ENCODE measurements at places on chromosomes 16 and 17.

DNA sequence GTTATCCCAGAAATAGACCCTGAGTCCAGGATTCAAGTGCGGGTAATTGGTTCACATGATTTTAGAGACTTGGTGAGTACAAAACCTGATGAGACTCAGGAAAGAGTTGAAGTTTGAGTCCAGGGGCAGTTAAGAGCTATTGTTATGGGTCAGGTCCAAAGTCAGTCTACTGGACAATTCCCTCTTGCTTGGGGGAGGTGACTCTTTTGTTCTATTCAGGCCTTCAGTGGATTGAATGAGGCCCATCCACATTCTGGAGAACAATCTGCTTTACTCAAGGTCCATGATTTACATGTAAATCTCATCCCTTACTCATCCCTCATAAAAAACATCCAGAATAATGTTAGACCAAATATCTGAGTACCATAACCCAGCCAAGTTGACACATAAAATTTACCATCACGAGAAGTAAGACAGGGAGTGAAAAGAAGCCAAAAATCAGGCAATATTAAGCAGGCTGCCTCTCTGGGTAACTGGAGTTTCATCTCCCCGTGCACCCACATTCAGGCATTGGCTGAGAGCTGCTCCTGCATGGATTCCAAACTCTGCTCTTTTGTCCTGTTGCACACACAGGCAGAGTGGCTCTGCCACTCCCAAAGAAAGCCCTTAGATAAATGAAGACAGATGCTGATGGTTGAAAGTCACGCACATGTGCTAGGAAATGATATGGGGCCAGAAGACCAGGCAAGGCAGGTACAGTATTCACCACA lies 156.0 kb upstream of the SALL1 start:
- DNase-seq = no peak

DNA sequence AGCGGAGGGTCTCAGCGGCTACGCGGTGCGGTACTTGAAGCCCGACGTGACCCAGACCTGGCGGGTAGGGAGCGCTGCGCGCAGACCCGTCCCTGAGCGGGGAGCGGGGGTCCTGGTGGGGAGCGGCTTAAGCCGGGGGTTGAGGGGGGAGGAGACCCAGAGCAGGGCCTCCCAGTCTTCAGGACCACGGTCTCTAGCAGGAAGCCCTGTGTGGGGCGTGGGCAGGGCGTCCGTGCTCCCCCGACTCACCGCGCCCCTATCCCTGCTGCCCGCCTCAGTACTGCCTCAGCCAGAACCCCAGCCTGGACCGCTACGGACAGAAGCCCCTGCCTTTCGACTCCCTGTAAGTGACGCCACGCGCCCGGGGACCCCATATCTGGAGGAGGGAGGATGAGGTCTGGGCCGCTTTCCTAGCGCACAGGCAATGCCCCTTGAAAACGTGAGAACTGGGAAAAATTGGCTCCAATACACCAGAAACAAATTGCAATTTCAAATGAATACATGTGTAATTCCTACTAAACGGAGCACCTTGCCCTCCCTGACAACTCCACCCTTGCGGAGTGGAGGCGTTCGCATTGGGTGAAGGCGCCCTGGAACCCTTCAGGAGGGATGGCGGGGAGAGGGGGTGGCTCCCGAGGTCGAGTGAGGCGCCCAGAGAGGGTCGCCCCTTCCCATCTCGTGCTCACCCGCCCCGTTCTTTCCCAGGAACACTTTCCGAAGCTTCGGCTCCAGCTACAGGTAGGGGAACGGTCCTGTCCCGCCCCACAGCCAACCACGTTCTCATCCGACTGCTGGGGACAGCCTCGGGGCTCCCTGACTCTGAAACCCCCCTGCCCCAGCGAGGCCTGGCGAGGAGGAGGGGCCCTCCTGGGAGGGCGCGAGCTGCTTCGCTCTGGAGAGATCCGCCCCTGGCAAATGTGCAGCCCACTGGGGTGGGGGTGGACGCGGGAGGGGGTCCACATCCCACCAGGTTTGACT lies 14.6 kb upstream of the CNGB1 start:
- DNase-seq = no peak

- DNase-seq = peak; percentile 67
Measured at GRCh38 chr16:49019831-49020230, 261.8 kb downstream of the CBLN1 start.

DNA sequence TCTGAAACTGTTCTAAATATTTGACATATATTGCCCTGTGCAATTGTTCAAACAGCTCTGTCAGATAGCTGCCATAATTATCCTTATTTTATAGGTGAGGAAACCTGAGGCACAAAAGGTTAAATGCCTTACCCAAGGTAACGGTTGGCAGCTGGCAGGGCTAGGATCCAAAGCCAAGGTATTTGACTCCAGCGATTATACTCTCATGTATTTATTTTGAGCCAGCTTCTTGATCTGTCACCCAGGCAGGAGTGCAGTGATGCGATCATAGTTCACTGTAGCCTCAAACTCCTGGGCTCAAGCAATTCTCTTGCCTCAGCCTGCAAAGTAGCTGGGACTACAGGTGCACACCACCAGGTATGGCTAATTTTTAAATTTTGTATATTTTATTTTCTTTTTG lies 7.2 kb downstream of the ENO3 start:
- DNase-seq = no peak

- peak; percentile 89 for DNase-seq
Measured at GRCh38 chr16:20851601-20852000, 45.3 kb downstream of the REXO5 start.

DNA sequence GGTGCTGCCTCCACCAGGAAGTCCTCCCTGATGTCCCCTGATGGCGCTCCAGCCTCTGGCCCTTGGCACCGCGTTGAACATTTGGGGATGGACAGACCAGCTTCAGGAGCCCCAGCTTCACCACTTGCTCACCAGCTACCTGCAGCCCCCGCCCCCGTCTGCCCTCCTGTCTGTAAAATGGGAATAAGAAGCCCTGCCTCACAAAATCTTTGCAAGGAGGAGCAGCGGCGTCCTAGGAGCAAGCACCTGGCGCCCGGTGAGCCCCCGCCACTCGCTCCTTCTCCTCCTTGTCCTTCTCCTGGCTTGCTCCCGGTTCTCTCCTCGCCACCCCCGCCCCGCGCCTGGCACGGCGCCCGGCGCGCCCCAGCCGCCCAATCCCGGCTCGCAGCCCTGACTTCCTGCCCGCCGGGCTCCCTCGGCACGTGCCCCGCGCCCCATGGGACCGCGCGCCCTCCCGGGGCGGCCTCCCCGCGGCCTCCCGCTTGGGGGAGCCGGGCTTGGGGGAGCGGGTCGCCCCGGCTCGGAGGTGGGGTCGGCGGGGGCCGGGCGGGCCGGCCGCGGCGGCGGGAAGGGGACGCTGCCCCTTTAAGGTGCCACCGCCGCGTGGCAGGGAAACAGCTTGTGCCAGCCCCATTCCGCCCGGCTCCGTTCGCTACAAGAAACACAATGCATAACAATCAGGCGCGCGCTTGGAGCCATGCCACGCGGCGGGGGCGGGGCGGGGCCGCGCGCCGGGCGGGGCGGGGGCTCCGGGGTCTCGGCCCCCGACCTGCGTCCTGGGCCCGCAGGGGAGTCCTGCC lies 9.1 kb upstream of the PPP1R1B start:
- no peak for DNase-seq

- no peak for DNase-seq
Measured at GRCh38 chr16:24887472-24887871, 41.7 kb downstream of the SLC5A11 start.

Data from astrocyte of the spinal cord (primary cell).